ENCODE measurements at places on chromosomes 2 and 18.

DNA sequence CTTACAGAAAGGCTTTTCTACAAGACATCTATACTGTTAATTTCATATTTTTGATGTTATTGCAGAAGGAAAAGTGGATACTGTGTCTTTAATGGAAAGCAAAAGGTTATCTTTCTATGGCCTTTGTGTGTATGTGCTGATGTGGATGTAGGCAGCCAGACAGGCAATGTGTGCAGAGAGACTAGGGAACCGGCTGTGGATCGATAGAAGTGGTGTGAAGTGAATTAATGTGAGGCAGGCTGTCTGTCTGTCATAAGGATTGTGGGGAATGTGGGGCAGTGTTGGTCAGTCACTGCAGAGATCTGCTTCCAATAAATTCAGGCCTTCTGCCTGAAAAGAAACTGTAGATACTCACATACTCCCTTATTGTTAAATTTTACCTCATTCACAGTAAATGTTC, 156.7 kb downstream of the WDR7 start:
- no peak for DNase-seq

DNA sequence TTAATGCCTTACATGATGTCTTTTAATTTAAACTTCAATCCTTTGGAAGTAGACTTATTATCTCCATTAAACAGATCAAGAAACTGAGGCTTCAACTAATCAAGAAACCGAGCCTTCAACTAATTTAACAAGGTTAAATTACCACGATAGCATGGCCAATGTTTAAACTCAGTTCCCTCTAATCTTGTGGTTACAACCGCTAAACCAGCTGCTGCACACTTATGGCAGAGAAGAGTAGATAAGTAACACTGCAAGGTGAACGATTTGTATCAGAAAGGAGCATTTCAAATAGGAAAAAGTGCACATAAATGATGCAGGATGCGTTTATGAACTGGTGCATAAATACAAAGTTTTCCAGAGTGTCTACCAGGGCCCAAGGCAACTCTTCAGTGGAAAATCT, 144.6 kb upstream of the CAVIN2 start:
- DNase-seq, result no peak

DNA sequence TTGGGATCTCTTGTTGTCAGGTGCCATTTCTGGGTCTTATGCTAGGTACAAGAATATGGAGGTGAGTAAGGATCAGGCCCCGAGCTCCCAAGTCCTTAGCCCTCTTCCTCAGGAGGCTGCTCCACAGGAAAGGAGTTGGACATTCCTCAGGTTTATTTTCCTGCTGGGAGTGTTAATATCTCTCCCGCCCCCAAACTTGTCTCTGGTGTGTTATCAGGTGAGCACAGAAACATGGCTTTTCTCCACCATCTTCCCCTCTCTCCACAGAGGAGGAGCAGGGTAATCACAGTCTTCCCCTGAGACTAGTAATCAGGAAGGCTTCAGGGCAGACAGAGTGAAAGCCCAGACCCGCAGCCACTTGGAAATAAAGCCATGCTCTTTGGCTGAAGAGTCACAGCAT, 73.3 kb upstream of the CAPN13 start:
- DNase-seq, result no peak

DNA sequence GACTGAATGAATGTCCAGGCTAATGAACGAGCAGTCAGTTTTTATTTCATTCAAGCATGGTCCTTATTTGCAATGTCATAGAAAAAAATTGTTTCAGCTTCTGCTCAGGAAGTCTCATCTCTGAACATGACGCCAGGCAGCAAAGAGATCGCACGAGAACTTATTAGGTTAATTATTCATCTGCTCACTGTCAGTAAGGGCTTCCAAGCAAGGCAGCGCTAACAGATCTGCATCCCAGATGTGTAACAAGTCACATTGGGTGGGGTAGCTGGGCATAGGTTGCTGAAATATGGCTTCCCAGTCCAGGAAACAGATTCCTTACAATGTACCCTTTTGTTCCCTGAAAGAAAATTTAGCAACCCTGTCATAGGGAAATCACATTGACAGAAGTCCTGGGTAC, 63.5 kb downstream of the ANKRD44 start:
- no peak for DNase-seq

GRCh38 chr2:88078643-88079172, 11.1 kb downstream of the SMYD1 start:
- DNase-seq, result no peak
